Effector CD4-positive, alpha-beta T cell (primary cell): ENCODE measurements at places on chromosomes 16 and 17.

- DNase-seq: no peak
Observed at GRCh38 chr17:1648173-1648962, 1.3 kb downstream of the RILP start.

- DNase-seq: no peak
Observed at GRCh38 chr17:54405826-54406225, 494.8 kb upstream of the TOM1L1 start.

- DNase-seq: no peak
Observed at GRCh38 chr16:26317885-26318284, 626.1 kb downstream of the HS3ST4 start.

DNA sequence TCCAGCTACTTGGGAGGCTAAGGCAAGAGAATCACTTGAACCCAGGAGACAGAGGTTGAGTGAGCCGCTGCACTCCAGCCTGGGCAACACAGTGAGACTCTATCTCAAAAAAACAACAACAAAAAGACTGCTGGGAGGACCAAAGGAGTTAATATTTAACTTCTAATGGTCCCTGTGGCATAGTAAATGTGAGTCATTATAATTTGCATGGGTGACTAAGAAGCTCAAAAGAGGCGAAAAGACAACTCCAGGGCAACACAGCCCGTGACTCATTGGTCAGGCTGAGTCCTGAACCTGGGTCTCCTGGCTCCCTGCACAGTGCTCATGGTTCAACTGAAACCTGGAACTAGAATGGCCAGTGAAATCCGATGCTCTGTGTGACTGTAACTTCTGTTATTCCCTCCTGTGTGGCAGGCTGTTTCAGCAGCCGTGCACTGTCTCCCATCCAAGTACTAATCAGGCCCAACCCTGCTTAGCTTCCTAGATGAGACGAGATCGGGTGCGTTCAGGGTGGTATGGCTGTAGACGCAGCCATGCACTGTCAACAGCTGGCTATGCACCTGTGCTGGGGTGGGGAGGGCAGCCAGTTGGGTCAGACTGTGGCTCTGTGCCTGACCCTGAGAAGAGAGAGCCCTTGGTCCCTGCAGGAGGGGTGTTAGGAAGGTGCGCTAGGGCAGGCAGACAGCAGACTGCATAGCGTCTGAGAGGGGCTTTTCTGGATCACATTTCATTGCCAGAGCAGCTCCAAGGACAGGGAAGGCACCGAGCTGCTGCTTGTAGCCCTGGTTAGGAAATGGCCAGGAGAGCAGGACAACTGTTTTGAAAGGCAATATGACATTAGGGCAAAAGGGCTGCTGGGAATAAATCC lies 14.5 kb upstream of the GPRC5C start:
- DNase-seq: no peak

- DNase-seq: no peak
Observed at GRCh38 chr17:50349243-50349600, 3.3 kb downstream of the XYLT2 start.

GRCh38 chr16:2598723-2599122 lies 60.9 kb downstream of the PDPK1 start:
- no peak for DNase-seq

- no peak for DNase-seq
Observed at GRCh38 chr17:82309656-82310570, 7.5 kb downstream of the CD7 start.

DNA sequence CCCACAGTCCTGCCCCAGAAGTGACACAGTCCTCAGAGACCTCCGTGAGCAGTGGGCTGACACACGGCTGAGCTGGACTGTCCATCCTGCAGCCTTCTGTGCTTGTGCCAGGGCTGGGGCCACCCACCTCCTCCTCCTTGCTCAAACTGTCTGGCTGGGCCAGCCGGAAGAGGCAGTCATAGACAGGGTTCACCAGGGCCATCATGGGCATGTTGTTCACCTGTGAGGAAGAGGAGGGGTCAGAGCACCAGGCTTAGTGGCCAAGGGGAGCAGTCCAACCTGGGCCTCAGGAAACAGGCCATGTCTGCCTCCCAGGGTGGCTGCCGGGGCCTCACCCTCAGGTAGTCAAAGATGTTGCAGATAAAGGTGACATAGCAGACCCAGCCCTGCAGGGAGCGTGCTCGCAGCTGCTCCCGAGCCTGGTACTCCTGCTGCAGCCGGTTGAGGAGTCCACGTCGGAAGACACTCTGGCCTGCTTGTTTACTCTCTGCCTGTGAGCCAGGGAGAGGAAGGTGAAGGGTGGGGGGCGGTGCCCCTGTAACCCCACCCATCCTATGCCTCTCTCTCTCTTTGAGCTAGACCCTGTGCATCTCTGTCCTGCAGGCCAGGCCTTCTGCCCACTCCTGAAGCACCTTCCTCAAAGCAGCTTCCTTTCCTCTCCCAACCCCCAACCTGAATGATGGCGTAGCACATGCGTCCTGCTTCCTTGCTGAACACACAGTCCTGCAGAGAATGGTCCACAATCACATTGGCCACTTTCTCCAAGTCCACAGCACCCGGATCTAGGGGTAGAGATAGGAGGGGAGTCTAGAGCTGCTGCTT lies 3.4 kb downstream of the MIF4GD start:
- no peak for DNase-seq

DNA sequence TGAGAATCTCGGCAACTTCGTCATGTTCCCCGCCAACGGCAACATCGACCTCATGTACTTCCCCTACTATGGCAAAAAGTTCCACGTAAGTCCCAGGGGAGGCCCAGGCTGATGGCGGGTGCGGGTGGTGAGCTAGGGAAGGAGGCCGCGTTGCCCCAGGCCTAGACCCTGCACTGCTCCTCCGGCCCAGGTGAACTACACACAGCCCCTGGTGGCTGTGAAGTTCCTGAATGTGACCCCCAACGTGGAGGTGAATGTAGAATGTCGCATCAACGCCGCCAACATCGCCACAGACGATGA lies 4.8 kb downstream of the ATP1B2 start:
- no peak for DNase-seq
